Hepatocyte (in vitro differentiated cells): ENCODE measurements at places on chromosomes 3 and 15. TPM values are rescaled to one million over a fixed set of nuclear protein-coding genes. Genes with fewer than 3 reads are reported as not detected.

GRCh38 chr3:107024551-107025026 lies 352.6 kb upstream of the CCDC54 start:
- no peak for DNase-seq

- DNase-seq: no peak
Measured at GRCh38 chr3:139358841-139359562, 15.2 kb downstream of the MRPS22 start.

DNA sequence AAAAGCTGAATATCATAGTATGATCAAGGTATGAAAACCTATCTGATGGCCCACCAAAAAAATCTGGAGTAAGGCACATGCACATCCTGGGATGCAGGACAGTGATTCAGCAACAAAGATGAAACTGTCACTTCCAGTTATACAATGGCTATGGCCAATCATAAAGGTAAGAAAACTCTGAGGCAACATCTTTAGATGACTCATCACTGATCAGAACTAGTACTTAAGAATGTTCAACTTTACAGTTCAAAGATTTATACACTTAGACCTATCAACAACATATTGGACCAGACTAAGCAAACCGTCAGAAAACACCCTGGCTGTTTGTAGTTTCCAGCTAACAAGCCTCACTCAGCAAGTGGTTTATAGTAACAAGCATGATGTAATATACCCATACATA lies 21.3 kb upstream of the PLCH1 start:
- DNase-seq: no peak

DNA sequence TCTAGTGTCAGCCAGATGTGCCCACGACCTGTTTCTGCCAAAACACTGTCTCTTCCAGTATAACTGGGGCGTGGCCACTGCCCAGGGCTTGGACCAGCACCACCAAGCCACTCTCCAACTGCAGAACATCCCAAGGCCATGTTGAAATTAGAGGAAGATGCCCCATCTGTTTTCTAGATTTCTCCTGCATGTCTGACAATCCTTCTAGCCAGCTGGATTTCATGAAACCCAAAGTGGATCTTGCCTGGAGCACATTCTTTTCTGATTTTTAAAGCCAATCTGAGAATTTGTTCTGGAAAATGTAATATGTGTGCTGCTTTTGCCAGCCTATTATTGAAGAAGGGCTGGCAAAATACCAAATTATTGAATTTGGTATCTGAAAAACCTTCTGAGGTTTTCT lies 182.5 kb downstream of the SLCO3A1 start:
- DNase-seq: no peak

- peak; percentile 4 for DNase-seq
Measured at GRCh38 chr15:57118013-57118799, 199.8 kb downstream of the TCF12 start.

- no peak for DNase-seq
Measured at GRCh38 chr3:4503050-4503449, 9.9 kb downstream of the ITPR1 start.

GRCh38 chr3:36178018-36178417 lies 202.3 kb upstream of the STAC start:
- no peak for DNase-seq

DNA sequence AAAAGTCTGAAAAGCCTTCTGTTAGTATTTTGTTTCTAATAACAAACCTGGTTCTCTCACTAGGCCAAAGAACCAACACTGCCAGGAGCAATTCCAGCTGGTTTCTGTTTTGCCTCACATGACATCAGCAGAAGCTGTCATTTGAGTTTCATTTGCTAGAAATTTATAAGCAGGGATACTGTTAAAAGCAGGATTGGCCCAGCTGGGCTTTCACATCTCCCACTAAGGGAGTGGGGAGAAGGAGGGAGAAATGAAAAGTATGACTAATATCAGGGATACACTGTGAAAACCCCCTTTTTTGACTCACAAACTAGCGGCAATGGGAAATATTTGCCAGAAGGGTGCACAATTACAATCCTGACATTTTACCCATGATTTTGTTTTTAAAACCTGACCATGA lies 5.3 kb downstream of the CCDC80 start:
- DNase-seq: peak; percentile 59

- no peak for DNase-seq
Measured at GRCh38 chr15:63040509-63040908, 2.0 kb upstream of the TPM1 start.

FBN1 gene
- polyA plus RNA-seq: 69.4 and 76.6 TPM in 2 replicates

CCR5 gene
- polyA plus RNA-seq: not detected in 2 replicates

CFAP91 gene
- polyA plus RNA-seq: 0.77 TPM in 1 of 2 replicates, not detected in the other
